Caco-2 (cell line): ENCODE measurements at places on chromosomes 7 and 10.

DNA sequence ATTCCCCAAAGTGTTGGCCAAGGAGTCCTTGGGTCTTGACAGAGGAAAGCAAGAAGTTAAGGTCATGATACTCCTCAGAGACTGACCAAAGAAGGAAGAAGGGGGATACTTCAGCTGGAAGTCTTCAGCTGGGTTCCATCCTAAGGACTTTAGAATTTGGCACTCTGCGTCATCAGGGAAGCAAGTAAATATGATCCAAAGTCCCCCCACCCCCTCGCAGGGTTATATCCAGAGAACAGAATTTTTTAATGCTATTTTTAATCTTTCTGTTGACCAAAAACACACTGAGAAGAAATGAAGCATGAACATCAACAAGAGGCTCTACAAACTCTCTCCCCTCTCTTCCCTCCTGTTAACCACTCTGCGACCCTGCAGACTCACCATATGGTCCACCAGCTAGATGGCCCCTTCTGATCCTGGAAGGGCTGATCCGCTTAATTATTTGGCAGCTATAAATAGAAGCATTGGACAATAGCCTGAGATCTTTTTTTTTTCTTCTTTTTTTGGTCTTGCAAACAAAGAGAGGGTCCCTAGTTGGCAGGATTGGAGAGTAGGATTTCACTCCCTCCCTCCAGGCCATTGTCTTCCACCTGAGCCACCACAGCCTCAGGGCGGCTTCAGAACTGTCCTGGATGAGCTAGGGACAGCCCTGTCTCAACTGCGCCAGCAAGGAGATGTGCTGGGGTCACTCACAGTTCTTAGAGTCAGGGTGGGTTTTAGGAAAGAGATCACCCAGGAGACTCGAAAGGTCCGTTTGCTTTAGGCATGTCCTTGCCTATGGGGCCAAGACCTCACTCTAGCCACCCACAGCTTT is 196.0 kb downstream of the KCNMA1 start:
- DNase-seq: no peak

GRCh38 chr7:51016546-51016945 is 233.8 kb upstream of the GRB10 start:
- DNase-seq: no peak

- no peak for DNase-seq
Observed at GRCh38 chr10:103083977-103084320, 109.1 kb downstream of the NT5C2 start.

DNA sequence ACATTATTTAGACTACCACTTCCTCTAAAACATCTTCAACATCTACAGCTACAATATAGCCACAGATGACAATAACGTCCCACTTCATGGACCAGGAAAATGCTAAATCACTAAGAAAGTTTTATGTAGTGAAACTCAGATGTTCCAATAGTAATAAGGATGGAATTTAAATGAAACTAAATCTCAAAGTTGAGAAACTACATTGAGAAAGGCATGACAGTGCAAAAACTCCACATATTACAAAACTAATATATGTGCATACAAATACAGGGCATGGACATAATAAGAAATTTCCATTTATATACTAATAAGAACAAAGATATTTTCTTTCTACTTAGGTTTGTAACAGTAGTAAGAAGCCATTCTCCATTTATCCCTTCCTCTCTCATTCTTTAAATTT is 31.1 kb downstream of the POT1 start:
- no peak for DNase-seq
